ENCODE measurements at places on chromosomes 13 and 19.

GRCh38 chr13:98697791-98698190, 54.7 kb downstream of the SLC15A1 start:
- DNase-seq: no peak

DNA sequence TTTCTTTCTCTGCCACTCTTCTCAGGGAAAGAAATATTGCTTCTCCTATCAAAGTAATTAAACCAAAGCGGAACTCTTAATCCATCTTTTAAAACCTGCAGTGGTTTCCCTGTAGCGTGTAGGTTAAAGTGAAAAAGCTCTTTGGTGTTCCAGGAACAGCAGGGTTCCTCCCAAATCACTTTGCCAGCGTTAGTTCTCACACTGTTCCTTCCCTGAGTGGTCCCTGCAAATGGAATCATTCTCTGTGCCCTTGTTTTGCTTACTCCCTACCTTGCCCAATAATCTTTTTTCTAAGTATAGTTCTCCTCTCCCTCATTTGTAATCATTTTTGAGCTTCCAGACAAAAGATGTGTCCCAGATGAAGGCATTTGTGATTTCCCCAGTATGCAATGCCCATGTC, 207.5 kb downstream of the HS6ST3 start:
- DNase-seq: no peak

- peak; percentile 21 for DNase-seq
These were observed 22.0 kb downstream of the MUC16 start for GRCh38 chr19:8988204-8988603.

GRCh38 chr19:30228835-30229524, 143.2 kb upstream of the ZNF536 start:
- no peak for DNase-seq

GRCh38 chr19:5394551-5395505, 54.2 kb upstream of the PTPRS start:
- no peak for DNase-seq

- no peak for DNase-seq
These were observed 258.9 kb upstream of the PCDH9 start for GRCh38 chr13:67489016-67489415.

Data from KG1 (cell line).